ENCODE measurements at places on chromosomes 7 and 10.
A peak's percentile ranks its signal among the peaks of the same experiment; 100 is the strongest.

DNA sequence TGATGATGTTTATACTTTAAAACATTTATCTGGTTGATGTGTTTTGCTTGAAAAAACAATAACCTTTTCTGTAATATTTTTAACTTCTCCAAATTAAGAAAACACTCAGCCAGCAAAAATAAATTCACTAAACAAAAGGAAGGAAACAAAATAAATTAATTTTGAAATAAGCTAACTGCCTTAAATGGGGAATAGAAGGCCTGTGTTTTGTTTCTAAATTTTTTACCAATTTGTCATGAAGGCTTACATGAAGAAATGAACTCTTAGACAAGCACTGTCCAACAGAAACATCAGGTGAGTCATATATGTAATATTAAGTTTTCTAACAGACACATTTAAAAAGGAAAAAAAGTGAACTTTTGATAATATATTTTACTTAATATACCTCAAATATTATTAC is 68.5 kb downstream of the LRRN3 start:
- no peak for DNase-seq

- DNase-seq, result peak; percentile 85
Measured at GRCh38 chr7:125136755-125137532, 207.3 kb upstream of the POT1 start.

DNA sequence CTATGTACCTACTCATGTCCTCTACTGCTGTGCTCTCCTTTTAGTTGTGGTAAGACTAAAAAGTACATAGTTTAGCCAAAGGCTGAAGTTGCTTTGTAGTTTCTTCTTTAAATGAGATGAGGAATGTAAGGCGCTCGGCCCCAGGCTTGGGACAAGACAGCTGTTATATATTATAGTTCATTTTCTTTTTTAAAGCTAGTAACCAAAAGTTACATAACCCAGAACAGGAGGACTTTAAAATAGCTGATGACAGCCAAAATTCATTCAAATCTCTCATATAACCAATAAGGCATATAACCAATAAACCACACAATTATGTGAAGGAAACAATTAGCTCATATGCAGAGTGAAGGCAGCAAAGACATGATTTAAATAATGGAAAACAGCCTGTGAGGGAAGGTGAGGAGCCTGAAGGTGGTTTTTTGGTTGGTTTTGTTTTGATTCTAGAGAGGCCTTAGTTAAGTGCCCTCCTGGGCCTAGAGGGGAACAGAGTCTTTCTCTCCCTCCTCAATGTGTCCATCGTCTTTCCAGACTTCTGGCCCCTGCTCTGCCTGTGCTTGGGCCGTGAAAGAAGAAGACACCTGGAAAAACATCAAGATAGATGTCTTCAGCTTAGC is 35.8 kb downstream of the SLC26A4 start:
- no peak for DNase-seq

DNA sequence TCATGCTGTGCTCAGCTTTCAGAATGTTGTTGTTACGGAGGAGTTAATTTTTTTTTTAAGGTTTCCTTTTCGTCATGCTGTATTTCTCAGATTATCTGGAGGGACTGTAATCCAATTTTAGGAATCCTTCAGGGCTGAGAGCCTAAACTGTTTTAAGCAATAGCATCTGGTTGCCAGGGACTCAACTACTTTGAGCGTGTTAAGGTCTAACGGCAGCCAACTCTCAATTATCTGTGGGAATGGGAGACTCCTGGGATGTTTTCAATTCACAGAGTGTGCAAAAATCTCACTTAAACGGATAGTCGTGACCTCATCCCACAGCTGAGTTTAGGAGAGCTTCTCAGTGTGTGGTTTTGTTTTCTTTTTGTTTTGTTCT is 291.7 kb downstream of the AUTS2 start:
- DNase-seq, result no peak

DNA sequence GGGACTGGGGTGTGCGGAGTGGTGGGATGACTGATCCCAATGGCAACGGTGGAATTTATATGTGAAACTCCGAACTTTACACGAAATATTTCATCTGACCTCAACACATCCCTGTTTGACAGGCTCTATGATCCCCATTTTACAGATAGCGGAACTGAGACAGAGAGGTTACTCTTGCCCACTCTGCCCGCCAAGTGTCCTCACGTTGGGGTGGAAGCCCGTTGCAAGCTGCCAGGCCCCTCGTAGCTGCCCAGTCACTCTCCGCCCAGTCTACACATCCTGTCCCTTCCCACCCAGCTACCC is 397 bp upstream of the NFE2L3 start:
- no peak for DNase-seq

GRCh38 chr7:27917774-27918314 is 177.9 kb downstream of the TAX1BP1 start:
- peak; percentile 56 for DNase-seq

DNA sequence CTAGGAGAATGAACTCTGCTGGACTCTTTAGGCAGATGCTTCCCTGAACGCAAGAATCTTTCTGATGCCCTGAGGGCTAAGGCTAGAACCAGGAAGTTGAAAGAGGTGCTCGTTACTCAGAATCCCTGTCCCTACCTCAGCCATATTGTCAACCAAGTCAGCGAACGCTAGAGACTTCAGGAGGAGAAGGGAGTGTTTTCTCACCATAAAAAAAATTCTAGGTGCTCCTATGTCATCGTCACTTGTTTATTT is 359.4 kb downstream of the PRPF18 start:
- DNase-seq, result no peak
